ENCODE measurements at places on chromosomes 2 and 18.

GRCh38 chr2:65300134-65300760 lies 72.6 kb downstream of the ACTR2 start:
- no peak for DNase-seq

- DNase-seq: no peak
Measured at GRCh38 chr18:21369146-21369545, 127.1 kb downstream of the GREB1L start.

GRCh38 chr2:103529798-103530502 lies 768.1 kb downstream of the TMEM182 start:
- no peak for DNase-seq

- DNase-seq: no peak
Measured at GRCh38 chr2:79801082-79801481, 288.2 kb downstream of the CTNNA2 start.

- DNase-seq: no peak
Measured at GRCh38 chr18:56157541-56157940, 480.9 kb downstream of the TXNL1 start.

- no peak for DNase-seq
Measured at GRCh38 chr18:79453816-79454735, 58.3 kb downstream of the NFATC1 start.

DNA sequence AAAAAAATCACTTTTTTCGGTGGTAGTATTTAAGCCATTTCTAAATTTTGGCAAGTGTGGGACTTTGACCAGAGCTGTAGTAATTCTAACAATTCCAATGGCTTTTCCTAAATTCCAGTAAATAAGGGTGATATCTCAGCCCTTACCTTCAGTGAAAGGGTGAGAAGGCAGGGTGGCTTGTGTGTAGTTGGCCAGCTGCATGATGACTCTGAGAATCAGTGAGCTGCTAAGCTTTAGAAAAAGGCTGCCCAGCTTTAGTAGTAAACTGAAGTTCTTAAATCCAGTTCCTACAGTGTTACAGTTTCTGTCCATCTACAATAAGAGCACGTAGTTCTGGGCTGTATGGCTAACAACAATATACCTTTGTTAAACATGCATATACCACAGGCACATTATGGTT lies 42.0 kb downstream of the OXER1 start:
- DNase-seq: no peak

GRCh38 chr2:153213022-153213421 lies 265.5 kb downstream of the RPRM start:
- DNase-seq: no peak

DNA sequence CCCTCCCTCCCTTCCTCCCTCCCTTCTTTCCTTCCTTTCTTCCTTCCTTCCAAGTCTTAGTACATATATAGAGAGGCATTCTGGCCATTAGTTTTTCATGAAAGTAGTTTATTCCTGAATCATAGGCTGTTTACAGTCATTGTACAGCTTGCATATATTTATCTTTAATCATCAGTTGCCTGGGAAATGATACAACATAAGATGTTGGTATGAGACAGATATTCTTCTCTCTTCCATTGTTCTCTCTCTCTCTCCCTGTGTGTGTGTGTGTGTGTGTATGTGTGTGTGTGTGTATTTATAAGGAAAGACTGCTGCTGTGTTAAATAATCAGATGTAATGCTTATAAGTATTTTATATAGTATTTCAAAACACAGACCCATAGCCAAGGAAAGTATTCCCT lies 289.8 kb upstream of the UBE2E3 start:
- no peak for DNase-seq

DNA sequence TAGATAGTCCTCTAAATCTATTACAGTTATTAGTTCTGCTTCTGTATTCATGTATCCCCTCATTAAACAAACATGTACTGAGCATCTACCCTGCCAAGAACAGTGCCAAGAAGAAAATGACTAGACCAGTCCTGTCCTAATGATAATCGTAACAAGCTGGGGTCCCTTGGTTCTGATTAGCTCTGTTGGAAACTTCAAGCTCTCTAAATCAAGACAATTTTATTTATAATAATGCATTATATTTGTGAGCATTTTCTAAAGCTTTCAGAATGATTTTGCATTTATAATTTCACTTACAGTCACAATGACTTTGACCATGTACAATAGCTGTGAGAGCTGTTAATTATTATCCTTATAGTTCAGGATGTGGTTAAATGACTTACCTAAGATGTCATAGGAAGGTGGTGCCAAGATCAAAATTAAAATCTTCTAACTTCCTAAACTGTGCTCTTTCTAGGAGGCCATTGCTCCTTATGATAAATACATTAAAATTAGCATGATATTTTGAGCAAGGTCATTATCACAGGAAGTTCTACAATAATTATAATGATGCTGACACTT lies 336.5 kb upstream of the SLC39A10 start:
- DNase-seq: no peak

DNA sequence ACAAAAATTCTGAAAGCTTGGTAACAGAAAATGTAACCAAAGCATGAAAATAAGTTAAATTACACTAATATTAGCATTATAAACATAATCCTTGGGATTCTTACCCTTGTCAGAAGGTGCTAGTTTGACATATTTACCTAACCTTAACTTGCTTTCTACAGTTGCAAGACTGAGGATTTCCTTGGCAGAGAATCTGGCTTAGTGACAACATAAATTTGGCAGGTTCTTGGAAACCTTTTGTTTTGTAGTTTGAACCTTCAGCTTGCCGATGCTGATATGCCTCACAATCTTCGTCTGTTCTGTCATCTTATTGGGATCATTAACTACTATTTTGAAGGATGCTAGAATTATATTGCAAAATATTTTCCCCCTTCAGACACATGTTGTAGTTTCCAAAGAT lies 3.4 kb downstream of the XIRP2 start:
- no peak for DNase-seq

DNA sequence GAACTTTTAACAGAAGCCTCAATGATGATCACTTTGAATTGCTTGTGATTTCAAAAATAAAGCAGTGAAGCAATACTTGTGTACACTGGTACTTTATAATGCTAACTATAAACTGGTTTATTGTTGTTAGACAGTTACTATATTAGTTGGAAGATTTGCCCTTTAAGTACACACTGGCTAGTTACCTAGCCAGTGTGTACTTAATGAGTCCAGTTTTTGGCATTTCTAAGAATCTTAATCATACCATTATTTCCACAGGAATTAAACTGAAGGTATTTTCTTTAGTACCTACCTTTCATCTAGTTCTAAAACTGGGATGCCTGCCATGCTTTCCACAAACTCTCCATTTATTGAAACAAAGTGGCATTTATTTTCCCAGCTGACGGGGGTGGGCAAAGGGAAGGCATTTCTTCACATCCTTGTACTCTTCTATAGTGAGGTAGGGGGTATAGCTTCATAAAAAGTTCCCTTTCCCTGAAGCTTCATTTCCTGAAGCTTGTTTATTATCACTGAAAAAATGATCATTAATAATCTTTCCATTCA lies 49.9 kb downstream of the UGP2 start:
- DNase-seq: no peak

- DNase-seq: no peak
Measured at GRCh38 chr2:234422273-234422732, 74.6 kb downstream of the ARL4C start.

DNA sequence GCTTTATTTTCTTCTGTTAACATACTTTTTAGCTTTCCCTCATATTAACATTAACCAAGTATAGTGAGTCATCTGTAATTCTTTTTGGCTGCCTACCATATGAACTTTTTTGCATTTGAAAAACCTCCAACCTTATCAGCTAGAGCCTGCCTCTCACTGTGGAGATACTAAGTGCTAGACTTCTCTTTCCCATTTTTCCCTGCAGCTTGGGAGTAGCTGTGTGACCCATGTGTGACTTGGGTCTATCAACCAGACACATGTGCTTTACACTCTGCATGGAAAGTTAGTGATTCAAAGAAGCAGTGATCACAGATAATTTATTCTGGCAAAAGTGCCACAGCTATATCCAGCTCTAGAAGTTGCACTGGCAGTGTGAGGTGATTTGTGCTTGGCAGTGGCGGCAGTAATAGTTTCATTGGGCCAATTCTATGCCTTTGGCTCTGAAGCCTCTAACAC lies 36.3 kb downstream of the PREPL start:
- DNase-seq: no peak

GRCh38 chr18:56835331-56835730 lies 184.2 kb downstream of the WDR7 start:
- no peak for DNase-seq

- no peak for DNase-seq
Measured at GRCh38 chr2:183995632-183996031, 602.7 kb upstream of the ZNF804A start.

GRCh38 chr2:218975060-218975777 lies 9.8 kb downstream of the FEV start:
- no peak for DNase-seq

DNA sequence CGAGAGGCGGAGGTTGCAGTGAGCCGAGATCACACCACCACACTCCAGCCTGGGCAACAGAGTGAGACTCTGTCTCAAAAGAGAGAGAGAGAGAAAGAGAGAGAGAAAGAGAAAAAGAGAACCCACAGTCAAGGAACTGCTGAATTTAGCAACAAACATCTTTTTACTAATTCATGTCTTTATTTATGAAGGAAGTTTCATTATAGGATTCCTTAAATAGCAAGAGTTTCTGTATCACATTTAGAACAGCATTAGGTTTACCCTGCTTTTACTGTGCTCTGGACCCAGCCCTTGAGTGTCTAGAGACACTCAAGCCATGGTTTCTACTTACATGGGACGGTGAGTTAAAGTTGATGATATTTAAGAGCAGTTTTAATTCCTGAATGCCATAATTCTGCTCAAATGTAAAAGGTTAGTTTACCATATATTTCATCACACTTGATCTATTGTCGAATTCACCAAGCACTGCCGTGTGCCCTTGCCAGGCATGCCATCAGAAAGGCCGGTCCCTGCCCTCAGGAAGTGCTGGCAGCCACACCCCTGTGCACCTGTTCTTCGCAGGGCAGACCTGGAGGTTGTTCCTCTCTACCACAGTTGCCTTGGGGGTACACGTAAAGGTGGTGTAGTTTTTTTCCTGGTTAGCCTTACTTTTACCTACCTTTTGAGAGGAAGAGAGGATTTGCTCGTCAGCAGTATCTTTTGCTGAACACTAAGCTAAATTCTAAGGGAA lies 153.3 kb downstream of the LDLRAD4 start:
- DNase-seq: no peak

DNA sequence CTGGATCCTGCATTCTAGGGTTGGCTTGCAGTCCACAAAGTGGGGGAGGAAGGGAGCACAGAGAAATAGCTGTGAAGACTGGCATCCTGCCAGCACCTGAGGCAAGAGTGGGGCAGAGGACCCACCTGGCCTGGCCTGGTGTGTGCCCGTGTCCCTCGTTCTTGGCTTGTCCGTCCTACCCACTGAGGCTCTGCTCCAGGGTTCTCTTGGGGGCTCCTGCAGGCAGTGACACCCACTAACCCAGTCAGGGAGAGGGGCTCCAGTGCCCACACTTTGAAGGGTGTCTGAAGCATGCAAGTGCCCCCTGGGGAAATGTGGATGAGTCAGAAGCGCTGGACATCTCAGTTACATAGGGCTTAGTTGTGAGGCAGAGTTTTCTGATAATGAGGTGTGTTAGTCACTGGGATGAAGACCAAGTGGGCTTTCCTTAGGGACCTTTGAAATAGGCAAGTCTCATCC lies 79.4 kb downstream of the SLC4A3 start:
- no peak for DNase-seq

GRCh38 chr2:50607721-50608120 lies 424.2 kb downstream of the NRXN1 start:
- no peak for DNase-seq

- DNase-seq: no peak
Measured at GRCh38 chr2:14352067-14352466, 280.4 kb upstream of the LRATD1 start.

GRCh38 chr2:28544922-28545589 lies 49.2 kb downstream of the PLB1 start:
- DNase-seq: no peak

GRCh38 chr2:45849491-45850283 lies 198.2 kb downstream of the PRKCE start:
- DNase-seq: no peak

GRCh38 chr2:231745303-231746038 lies 35.6 kb downstream of the PDE6D start:
- DNase-seq: no peak

DNA sequence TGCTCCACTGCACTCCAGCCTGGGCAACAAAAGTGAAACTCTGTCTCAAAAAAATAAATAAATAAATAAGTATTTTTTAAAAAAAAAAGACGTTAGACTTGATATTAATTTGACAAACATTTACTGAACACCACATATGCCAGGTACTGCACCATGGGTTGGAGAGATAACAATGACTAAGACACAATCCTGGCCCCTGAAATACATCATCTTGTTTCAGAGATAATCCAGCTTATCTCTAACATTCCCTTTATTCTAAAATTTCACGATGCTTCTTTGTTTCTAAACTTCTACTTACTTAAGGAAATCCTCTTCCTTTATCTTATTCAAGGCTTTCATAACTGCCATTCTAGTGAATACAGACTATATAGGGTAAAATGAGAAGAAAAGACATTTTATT lies 55.0 kb upstream of the PEX13 start:
- no peak for DNase-seq

GRCh38 chr18:9708057-9708433 lies at the start of gene RAB31:
RAB31 (plus strand) TSS chr18:9708301; CDS start chr18:9708406, 105 bp downstream.
- DNase-seq: no peak

- DNase-seq: no peak
Measured at GRCh38 chr18:58405107-58405898, 223.6 kb downstream of the ALPK2 start.

DNA sequence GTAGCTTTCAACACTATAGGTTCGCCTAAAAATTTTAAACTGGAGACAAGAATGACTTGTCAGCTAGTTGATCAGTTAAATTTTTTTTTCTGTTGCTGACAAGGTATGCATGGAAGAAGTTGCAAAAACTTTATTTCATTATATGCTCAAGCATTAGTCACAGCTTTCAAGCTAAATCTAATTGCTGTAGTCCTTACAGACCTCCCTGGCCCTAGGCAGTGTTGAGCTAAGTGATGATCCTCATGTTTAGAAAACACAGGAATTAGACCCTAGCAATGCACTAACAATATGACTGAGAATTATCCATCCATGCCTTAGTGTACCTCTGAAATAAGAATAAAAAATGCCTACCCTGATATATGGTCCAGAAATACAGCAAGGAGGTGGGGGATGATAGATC lies 253.4 kb downstream of the SP3 start:
- DNase-seq: no peak

- no peak for DNase-seq
Measured at GRCh38 chr2:43675646-43676321, 445 bp downstream of the C1GALT1C1L start.

DNA sequence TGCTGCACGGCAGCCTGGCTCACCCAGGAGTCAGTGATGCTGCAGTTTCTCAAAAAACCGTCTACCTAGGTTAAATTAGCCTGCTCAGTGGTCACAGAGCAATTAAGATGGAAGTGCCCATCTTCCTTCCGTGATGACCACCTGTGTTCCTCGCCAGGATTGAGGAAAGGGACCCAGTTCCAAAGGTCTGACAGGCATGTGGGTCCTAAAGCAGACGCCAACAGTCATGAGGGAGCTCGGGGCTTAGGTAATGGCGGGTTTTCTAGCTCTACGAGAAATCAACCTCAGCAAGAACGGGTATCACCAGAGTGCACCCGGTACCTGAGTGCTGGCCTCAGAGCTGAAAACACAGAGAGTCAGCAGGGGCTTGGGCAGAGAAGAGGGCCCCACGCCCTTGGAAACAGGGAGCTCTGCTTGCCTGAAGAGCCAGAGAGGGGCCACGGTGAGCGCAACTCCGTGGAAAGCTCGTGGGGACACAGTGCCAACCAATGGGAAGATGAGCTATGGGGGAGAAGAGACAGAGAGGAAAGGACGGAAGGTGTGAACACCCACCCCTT lies 34.3 kb upstream of the DNMT3A start:
- DNase-seq: no peak
